ENCODE measurements at places on chromosomes 4 and X.

GRCh38 chrX:69389101-69389501 lies 115.0 kb upstream of the NALF2 start:
- DNase-seq: no peak

- DNase-seq: no peak
These were observed 29.3 kb upstream of the TLR3 start for GRCh38 chr4:186039697-186040096.

GRCh38 chr4:87567191-87567590 lies 38.0 kb upstream of the SPARCL1 start:
- no peak for DNase-seq

GRCh38 chr4:150152766-150153165 lies 74.5 kb downstream of the DCLK2 start:
- DNase-seq: no peak

DNA sequence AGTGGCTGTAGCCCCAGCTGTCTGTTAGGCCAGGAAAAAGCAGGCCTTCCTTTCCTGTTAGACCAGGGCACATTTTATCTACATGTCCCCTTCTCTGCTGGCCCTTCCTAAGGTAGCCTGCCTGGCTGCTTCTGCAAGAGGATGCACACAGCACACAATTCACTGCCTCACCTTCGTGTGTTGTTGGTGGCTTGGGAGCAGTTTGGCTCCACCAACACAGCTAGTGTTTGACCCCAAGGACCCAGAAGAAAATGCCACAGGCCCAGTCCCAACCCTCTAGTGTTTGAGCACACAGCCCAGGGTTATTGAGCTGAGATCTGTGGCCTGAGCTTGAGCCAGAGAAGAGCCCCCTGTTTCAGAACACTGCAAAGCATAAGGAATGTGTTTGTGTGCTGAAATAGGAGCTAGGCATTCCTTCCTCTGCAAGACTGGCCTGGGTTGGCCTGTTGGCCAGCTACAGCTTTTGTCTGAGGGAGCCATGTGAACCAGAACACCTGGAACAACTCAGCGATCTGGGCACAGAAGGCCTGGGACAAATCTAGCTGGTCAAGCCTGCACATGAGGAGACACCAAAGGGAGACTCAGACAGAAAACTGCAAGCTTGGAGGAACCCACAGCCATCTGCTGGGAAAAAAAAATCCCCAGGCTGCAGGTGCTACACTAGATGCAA lies 26.4 kb downstream of the MAGEE1 start:
- no peak for DNase-seq

DNA sequence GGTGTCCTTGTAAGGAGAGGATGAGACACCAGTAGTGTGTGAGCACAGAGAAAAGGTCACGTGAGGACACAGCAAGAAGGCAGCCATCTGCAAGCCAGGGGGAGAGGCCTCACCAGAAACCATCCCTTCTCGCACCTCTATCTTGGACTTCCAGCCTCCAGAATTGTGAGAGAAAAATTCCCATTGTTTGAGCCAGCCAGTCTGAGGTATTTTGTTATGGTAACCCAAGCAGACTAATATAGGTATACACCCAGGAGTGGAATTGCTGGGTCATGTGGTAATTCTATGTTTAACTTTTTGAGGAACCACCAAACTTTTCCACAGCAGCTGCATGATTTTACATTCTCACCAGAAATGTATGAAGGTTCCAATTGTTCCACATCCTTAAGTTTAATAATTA lies 25.6 kb downstream of the ZDHHC9 start:
- no peak for DNase-seq

DNA sequence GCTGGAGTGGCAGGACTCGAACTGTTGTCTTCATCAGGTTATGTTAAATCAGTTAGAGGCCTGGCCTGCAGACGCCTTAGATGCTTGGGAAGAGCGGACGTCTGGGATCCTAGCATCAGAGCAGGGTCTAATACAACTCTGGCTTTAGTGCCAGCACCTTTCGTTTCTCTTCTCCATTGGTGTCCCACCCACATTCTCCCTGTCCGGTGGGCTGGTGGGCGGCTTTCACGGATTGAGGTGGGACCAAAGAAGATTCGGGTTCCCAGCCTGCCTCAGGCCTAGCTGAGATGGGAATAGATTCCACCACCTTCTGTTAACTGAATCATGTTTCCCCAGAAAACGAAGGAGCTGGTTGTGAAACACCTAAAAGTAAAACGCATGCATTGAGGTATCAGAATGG lies 939 bp downstream of the PDK3 start:
- no peak for DNase-seq

- no peak for DNase-seq
These were observed 68.1 kb downstream of the FRMPD4 start for GRCh38 chrX:12206413-12206812.

DNA sequence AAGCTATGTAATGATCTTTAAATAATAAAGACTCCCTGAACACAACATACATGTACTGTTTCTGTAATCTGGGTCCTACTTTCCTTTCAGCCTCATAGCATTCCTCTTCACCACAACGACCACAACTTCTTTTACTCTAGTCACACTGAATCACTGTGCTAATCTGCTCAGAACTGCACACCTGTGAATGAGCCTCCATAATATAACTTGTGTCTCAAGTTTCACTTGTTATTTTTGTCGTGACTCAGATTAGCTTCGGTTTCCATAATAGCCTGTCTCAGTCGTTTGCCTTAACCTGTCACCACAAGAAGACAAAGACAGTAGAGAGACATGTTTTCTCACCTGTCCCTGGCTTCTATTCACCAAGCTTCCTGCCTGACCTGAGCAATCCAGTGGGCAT lies 61.8 kb downstream of the MAGED1 start:
- DNase-seq: no peak

GRCh38 chr4:40337051-40337450 lies 1.9 kb downstream of the CHRNA9 start:
- DNase-seq: no peak

DNA sequence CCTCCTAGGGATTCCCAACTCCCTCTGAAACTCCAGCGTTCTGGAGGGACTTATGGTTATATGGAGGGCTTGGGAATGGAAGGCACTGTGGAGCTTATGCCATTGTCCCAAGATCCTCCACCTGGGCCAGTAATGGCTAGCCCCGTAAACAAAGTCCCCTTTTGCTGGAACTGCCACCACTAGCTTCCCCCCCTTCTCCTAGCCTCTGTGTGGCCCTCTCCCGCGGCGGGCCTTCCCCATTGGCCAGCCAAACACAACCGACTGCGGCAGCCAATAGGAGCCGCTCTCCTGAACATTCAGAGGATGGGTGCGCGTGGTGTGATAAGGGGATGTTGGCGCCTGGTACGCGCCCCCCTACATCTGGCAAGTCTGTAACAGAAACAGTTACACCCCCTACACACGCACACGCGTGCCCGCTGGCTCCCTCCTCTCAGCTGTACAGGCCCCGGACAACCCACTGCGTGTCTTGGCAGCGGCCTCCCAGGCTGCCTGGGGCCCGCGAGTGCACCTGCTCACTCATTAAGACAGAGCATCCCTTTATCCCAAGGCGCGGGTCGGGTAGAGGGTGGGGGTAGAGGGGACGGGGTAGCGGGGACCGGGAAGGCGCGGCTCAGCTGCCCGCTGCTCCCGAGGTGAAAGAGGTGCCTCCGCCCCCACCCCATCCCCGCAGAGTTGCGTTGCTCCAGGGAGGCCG lies 863 bp upstream of the RAB33A start:
- no peak for DNase-seq

- DNase-seq: no peak
These were observed 1273.0 kb downstream of the RAPGEF2 start for GRCh38 chr4:160375772-160376452.

DNA sequence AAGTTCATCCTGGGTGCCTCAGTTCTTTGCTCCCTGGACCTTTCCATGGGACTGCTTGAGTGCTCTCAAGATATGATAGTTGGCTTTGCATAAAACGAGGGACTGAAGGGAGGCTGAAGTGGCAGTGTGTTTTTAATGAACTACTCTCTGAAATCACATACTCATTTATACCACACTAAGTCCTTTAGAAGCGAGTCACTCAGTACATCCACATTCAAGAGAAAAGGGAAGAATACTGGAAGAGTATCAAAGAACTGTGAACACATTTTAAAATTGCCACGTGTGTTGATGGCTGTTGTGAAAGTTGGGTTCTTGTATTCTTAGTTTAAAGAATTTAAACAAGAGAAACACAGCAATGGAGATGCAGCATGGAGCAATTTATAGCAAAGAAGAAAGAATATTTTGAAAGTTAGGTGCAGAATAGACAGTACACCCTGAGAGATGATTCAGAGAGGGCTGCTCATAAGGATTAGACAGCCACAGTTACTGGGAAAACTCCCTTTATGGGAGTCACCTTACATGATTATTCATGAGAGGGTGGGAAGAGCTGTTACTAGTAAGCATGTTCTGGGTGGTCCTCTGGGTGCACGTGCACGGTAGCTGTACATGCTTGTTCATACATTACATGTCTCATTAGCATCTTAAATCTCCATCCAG lies 380.7 kb downstream of the ADGRL3 start:
- DNase-seq: no peak

- no peak for DNase-seq
These were observed 34.7 kb downstream of the SLC25A5 start for GRCh38 chrX:119502727-119503483.

- DNase-seq: no peak
These were observed 9.9 kb upstream of the ANAPC4 start for GRCh38 chr4:25367004-25367621.

- DNase-seq: no peak
These were observed 16.1 kb downstream of the COQ2 start for GRCh38 chr4:83268491-83268890.

DNA sequence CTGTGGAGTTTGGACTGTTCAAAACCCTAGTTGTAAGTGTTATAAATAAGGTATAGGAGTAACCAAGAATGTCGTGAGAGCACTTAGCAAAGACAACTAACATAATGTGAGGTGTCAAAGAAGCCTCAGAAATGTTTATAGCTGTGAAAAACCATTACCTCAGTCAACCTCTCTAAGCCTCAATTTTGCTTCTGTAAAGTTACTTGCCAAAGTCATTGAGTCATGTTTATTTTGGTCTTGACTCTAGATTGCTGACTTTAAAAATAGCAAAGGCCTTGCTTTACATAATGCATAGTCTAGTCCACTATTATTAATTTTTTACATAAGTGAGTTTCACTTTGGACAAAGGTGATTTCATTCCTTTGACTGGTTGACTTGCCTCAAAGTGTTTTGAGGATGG lies 257.6 kb upstream of the CXXC4 start:
- DNase-seq: no peak

GRCh38 chrX:69072486-69073006 lies 92.7 kb downstream of the PJA1 start:
- DNase-seq: no peak

GRCh38 chrX:38150993-38151392 lies 69.7 kb downstream of the SRPX start:
- DNase-seq: no peak

- no peak for DNase-seq
These were observed 442.9 kb upstream of the CTSO start for GRCh38 chr4:156396534-156396933.

DNA sequence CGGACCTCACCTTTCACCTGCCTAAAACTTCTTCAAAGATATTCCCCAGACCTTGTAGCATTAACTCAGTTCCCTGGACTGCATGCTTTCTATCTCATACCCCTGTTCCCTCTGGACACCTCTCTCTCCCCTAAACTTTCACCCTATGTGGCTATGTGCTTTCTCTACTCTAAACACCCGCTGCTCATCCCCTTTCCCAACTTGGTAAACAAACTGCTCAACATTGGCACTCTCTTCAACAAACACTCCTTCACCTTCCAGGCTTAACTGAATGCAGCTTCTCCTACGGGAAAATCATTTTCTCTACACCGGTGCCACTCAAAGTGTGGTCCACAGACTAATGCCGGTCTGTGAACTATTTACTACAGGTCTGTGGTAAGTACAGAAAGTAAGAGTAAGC lies 19.9 kb downstream of the PHF8 start:
- DNase-seq: no peak

DNA sequence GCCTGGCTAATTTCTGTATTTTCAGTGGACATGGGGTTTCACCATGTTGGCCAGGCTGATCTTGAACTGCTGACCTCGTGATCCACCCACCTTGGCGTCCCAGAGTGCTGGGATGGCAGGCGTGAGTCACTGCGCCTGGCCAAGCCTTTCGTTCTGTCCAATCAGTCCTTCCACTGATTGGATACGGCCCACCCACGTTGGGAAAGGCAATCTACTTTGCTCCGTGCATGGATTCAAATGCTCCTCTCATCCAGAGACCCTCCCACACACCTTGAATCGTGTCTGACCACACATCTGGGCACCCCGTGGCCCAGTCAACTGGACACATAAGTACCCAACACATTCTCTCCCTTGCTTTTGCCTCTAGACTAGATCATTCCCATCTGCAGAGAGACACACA lies 74.9 kb downstream of the CRLF2 start:
- DNase-seq: no peak

DNA sequence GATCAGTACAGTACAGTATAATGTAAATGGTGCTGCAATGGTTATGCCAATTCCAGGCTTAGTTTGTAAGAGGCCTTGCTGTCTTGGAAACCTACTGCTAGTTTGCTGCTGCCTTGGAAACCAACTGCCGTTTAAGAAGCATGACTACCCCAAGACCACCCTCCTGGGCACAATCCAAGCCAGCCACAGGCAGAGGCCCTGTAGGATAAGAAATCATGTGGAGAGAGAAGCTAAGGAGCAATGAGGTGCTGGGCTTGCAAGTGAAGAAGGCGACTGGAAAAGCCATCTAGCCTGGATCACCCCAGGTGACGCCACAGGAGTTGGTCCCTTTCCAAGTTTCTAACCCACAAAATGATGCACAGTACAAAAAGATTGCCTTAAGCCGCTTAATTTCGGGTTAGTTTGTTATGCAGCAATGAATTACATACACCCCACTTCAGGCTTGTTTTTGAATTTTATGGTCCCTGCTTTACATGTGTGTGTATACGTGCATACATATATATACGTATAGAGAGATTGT lies 16.9 kb downstream of the ZFP42 start:
- DNase-seq: no peak

- DNase-seq: no peak
These were observed 63.4 kb upstream of the PDE5A start for GRCh38 chr4:119692001-119692400.

DNA sequence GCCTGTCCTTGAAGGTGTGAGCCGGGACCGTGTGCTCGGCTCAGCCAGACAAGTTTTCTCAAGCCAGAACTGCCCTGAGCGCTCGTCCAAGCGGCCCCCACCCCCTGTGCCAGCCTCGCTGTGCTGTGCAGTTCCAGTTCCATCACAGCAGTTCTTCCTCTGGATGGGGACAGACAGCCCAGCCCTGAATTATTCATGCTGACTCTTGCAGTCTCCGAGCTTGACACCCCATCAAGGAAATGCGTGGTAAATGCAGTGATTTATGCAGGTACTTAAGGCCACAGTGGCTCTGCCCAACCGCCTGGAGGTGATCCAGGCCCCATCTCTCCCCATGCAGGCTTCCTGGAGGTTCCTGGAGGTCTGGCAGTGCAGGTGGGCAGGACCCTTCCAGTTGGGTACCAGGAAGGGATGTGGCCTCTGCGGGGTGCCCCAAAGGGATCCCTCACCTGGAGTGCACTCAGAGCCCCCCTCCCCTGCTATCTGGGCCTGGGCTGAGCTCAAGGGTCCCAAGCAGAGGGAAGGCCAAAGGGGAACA lies 44.8 kb upstream of the HMX1 start:
- DNase-seq: no peak

- no peak for DNase-seq
These were observed 16.6 kb downstream of the S100G start for GRCh38 chrX:16666541-16666940.

- no peak for DNase-seq
These were observed 59.4 kb downstream of the WDR17 start for GRCh38 chr4:176125063-176125462.

GRCh38 chrX:9557521-9557920 lies 92.7 kb downstream of the TBL1X start:
- no peak for DNase-seq
